ENCODE measurements at places on chromosomes 2 and 18.

GRCh38 chr2:79855264-79856006, 342.6 kb downstream of the CTNNA2 start:
- no peak for DNase-seq

- no peak for DNase-seq
Measured at GRCh38 chr2:88810017-88810416, 118.5 kb downstream of the RPIA start.

GRCh38 chr2:69816923-69817542, 12.4 kb upstream of the GMCL1 start:
- peak; percentile 71 for DNase-seq

DNA sequence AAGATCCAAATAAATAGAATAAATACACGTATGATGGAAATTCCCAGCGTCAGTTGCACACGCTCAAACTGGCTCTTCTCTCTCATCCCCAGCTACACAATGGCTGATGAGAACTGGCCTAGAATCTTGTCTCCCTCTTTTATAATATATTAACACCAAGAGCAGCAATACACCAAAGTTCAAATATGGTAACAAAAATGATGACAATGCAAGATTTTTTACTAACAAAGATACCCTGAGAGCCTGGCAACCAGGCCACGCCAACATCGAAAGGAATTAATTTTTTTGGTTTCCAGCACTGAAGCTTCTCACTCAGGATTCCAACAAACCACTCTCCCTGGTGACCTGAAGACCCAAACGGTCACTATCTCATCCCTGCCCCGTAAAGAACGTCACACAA, 302.7 kb upstream of the ID2 start:
- no peak for DNase-seq

GRCh38 chr2:219782737-219783348, 155.4 kb downstream of the SLC4A3 start:
- DNase-seq, result no peak
